ENCODE measurements at places on chromosomes 6 and 20.

DNA sequence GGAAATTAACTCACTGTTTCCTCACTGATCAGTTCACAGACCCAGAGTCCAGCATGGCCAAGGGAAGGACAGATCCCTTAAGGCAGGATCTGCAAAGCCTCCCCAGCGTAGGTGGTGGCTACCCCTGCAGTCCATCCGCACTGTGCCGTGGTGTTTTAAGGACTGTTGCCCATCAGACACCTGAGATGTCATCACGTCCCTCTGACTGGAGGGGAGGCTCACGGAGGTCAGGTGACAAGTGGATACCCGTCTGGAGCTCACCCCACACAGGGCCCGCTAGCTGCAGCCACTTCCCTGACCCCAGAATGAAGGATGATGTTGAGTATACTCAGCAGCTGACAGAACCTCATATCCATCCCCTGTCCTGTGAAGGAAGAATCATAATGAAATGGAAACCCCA lies 161.8 kb upstream of the GGTLC1 start:
- DNase-seq: no peak

DNA sequence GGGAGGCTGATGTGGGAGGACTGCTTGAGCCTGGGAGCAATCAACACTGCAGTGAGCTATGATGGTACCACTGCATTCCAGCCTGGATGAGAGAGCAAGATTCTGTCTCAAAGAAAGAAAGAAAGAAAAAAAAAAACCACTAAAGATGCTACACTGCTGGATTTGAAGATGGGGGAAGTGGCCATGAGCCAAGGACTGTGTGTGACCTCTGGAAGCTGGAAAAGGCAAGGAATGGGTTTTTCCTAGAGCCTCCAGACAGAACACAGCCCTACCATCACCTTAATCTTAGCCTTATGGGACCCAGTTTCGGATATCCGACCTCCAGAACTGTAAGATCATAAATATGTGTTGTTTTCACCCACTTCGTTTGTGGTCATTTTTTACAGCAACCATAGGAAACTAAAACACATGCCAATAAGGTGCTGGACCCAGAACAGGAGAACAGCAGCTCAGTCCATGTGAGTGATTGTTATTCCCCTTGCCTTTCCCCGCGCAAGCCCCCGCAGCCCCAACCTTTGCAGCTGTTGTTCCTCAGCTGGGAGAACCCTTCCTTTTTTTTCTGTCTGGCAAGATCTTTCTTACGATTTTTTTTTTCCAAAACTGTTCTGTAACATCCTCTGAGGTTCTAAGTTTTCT lies 11.1 kb upstream of the VAPB start:
- DNase-seq: no peak

- DNase-seq: no peak
These were observed 62.4 kb downstream of the TNFRSF21 start for GRCh38 chr6:47247227-47247797.

GRCh38 chr6:169543704-169544103 lies 158.1 kb downstream of the WDR27 start:
- DNase-seq: no peak

DNA sequence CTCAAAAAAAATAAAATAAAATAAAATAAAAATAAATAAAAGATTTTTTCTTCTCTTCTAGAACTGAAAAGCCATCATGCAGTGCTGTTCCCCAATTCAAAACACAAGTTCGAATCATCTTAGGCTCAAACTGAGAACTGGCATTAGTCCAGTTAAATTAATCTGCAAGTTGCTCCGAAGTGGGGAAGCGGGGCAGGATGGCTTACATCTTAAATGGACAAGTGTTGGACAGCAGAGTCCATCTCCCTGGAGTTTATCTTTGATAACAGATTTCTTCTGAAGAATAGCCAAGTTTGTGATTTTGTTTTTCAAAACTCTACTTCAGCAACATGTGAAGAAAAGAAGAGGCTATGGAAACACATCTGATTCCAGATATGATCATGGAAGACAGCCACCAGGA lies 111.3 kb upstream of the ASF1A start:
- no peak for DNase-seq

DNA sequence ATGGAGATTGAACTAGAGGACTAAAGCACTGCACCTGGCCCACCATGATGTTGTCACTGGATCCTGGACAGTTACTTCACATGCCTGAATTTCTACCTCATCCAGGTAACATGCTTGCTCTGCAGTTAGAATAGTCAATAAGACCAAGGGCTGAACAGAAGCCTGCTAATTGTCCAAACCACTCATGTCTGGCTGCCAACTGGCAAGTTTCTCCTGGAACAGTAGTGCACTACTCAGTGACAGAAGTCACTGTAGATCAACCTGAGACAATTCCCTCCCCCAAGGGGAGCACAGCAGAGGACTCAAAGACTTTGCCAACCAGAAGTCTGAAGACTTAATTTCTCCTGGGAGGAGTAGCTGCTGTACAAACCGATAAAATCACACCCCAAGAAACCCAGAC lies 454.6 kb upstream of the MARCKS start:
- DNase-seq: no peak

GRCh38 chr20:24589381-24589780 lies 120.0 kb downstream of the SYNDIG1 start:
- DNase-seq: no peak

DNA sequence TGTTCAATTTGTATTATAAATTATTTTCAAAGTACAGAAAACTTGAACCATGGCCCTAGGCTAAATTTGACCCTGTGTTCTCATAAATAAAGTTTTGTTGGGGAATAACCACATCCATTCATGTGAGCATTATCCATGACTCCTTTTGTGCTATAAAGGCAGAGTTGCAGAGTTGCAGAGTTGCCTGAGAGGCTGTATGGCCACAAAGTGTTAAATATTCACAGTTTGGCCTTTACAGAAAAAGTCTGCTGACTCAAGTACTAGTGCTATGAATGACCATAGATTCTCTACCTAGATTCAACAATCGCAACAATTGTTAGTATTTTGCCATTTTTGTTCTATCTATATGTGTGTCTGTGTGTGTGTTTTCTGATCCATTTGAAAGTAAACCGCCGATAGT lies 46.2 kb upstream of the BEND3 start:
- DNase-seq: no peak

DNA sequence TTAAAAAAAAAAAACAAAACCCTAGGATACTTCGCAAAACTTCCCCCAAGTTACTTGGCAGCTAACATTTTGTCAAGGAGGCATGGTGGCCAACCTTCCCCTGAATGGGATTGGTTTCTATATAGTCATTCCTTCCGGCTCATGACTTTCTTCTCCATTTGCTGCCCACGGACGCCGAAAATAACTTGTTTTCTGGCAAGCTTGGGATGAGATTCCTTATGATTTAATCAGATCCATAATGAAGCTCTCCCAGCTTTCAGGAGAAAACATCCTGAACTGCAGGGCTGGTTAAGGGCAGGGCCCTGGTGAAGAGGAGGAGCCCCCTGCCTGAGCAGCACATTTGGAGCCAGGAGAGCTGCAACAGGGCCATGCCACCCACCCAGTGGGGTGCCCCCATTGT lies 49.9 kb downstream of the PPP1R16B start:
- DNase-seq: no peak

DNA sequence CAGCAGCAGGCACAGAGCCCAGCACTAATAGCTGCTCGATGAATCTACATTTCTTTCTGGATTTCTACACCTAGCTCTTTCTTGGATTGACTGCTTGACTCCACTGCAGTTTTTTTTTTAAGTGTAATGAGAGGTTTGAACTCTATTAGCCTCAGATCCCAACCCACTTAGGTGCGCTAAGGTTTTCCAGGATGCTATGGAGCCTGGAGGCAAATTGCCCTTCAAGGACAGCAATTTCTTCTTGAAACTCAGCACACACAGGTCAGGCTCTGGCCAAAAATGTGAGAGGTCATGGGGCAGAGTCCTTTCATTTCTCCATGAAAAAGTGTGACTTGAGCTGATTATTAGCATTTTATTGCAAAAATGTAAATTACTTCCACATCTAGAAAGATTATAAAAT lies 52.3 kb upstream of the TIAM2 start:
- DNase-seq: no peak

GRCh38 chr6:128208078-128208477 lies 307.2 kb upstream of the THEMIS start:
- DNase-seq: no peak

DNA sequence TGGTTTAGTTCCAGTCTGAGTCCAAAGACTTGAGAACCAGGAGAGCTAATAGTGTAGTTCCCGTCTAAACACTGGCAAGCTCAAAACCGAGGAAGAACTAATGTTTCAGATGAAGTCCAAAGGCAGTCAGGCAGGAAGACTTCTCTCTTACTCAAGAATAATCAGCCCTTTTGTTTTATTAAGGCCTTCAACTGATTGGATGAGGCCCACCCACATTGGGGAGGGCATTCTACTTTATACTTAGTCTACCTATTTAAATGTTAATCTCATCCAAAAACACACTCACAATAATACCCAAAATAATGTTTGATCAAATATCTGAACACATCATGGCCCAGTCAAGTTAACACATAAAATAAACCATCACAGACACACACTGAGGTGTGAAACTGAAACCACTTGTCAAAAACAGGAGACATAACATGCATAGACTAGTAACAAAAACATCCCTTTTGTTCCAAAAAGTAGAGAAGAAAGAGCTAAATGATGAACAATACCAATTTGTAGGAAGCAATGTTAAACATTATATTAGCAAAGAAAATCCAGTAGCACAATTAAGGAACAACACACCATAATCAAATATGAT lies 50.2 kb upstream of the SENP6 start:
- peak; percentile 29 for DNase-seq

DNA sequence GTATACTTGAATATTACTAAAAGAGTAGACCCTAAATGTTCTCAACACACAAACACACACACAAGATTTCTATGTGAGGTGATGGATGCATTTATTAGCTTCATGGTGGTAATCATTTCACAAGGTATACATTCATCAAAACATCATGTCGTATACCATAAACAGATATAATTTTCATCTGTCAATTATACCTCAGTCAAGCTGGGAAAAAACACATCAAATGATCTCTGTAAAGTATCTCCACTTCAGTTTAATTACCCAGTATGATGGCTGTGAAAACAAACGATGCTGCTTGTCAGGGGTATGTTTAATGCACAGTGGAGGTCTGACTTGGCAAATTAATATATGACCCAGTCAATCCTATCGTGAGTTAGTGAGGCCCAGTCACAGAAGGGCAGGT lies 157.2 kb downstream of the MTFR2 start:
- no peak for DNase-seq

GRCh38 chr20:58403272-58403671 lies 14.2 kb downstream of the VAPB start:
- no peak for DNase-seq

GRCh38 chr6:136251394-136251793 lies 1.3 kb upstream of the MTFR2 start:
- DNase-seq: no peak

DNA sequence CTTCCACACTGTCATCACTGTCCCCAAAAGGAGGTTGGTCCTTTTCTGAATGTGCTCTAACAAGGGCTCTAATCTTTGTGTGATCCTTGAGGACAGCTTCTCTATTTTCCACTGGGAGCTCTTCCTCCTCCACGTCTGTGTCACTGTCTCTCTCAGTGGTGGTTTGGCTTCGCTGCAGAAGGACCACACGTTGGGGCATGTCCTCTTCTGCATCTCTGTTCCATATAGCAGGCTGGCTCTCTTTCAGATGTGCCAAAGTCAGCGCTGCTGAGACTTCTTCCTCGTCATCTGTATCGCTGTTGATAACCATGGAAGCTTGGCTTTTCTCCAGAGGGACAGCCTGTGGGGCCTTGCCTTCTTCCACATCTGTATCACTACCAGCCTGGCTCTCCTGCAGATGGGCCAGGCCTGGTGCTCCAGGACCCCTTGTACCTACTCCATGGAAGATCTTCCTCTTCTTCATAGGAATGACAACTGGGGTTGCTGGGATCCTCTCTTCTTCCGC lies 4.6 kb downstream of the MDC1 start:
- no peak for DNase-seq

- no peak for DNase-seq
These were observed 49.4 kb upstream of the MCM9 start for GRCh38 chr6:118984342-118984741.

GRCh38 chr6:145508107-145508506 lies 227.2 kb downstream of the EPM2A start:
- DNase-seq: no peak

GRCh38 chr6:117174835-117175360 lies 90.5 kb upstream of the VGLL2 start:
- DNase-seq: no peak

DNA sequence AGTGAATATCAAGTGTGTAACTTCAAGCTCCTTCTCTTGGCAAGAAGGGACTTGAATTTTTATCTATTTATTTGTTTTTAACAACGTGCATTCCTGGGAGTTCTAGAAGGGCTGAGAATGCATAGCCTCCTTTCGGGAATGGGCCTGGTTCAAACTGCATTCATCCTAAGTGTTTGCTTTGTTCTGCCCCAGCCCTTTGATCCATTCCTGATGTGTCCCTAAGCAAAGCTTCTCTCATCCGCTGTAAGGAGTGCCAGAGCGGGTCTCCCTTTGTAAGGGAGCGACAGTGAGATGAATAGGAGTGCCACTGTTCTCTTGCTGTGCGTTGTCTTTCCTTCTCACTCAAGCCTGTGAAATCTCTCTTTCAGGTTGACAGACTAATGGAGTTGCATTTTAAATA lies 61.0 kb upstream of the VSTM2L start:
- DNase-seq: no peak

- no peak for DNase-seq
These were observed 44.3 kb downstream of the TENT5A start for GRCh38 chr6:81708113-81708699.

GRCh38 chr20:32354592-32355416 lies 3.3 kb upstream of the ASXL1 start:
- DNase-seq: no peak

DNA sequence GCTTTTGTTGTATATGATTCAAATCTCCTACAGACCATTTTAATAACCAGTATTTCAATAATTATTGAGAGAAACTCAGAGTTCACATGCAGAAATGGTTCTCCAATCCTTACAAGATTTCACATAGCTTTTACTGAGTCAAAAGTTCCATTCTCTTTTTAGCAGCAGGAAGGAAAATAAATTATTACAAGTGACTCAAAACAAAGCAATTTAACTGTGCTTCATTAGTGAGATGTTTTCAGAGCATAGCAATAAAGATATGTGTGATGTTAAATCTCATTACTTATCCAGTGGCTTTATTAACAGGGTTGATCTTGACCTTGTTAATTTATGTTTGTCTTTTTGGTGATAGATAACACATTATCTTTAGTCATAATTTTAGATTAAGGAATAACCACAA lies 22.0 kb downstream of the KIF13A start:
- DNase-seq: no peak

GRCh38 chr20:33927724-33928123 lies 66.0 kb upstream of the RALY start:
- DNase-seq: no peak

GRCh38 chr6:39173270-39173669 lies 56.0 kb downstream of the KCNK5 start:
- no peak for DNase-seq

DNA sequence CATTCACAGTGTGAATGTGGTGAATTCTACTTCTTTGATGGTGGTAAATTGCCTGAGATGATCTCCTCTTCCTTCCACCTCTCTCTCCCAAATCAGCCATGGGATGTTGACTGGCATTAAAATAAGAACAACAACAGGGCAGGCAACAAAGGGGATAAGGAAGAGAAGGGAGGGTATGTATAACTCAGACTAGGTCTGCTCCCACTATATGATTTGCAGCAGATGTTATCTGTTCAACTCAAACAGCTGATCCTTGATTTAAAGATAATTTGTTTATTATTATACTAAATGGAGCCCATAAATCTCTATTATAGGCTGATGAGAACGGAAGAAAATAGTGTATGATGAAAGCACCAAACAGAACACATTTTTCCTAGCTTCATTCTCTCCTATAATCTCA lies 262.0 kb downstream of the BTBD3 start:
- no peak for DNase-seq

GRCh38 chr6:23410439-23410838 lies 715.6 kb upstream of the NRSN1 start:
- no peak for DNase-seq

Measured in CD8-positive, alpha-beta T cell (primary cell).